Erythroblast (primary cell): ENCODE measurements at places on chromosomes 3 and 15.

- no peak for DNase-seq
Measured at GRCh38 chr3:10683106-10683505, 132.9 kb upstream of the SLC6A11 start.

GRCh38 chr3:59538753-59539432, 489.1 kb upstream of the CFAP20DC start:
- DNase-seq = no peak

- no peak for DNase-seq
Measured at GRCh38 chr3:72205297-72205826, 420.4 kb upstream of the PROK2 start.

DNA sequence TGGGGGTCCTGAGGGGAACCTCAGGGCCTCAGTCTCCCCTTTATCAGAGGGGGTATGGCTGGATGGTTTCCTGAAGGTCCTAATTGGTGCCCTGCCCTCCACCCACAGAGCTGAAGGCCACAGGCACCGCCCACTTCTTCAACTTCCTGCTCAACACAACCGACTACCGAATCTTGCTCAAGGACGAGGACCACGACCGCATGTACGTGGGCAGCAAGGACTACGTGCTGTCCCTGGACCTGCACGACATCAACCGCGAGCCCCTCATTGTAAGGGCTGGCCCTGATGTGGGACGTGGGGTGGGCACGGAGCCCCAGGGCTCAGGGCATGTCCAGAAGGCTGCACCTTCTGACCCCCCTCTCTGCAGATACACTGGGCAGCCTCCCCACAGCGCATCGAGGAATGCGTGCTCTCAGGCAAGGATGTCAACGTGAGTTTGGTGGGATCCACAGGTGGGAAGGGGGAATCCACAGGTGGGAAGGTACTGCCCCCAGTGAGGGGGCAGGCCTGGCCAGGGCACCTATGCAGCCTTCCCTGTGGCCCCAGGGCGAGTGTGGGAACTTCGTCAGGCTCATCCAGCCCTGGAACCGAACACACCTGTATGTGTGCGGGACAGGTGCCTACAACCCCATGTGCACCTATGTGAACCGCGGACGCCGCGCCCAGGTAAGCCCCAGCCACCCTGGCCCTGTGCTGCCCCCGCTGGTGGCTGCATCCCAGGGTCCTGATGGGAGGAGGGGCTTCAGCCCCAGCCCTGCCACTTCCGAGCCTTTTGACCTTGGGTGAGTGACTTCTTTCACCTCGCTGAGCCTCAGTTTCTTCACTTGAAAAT, 17.5 kb upstream of the GNAT1 start:
- no peak for DNase-seq

DNA sequence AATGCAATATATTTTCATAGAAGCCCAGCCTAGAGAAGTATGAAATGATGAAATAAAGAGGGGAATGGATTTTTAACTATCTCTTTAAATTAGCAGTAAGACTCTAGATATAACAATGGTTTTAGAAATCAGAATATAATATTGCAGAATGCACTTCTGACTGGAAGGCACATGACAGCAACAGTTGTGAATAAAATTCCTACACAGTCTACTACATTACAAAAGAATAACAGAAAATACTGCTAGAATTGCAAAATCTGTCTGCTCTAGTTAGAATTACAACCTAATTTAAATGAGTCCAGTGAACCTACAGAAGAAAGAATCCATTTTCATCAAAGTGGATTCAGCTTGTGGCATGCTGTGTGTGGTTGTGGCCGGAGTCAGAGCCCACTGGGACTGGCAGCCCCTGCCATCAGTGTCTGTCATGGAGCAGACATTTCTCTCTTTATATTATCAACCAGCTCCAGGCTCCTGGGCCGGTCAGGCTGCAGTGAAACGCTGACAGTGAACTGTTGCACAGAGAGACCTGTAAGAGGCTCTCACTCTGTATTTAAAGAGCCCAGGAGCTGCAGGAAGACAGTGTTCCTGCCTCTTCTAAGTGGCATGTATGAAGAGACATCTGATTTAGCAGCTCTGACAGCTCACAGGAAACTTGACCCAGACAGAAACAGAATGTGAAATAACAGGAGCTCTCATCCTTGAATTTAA, 1523.8 kb upstream of the CADM2 start:
- no peak for DNase-seq

DNA sequence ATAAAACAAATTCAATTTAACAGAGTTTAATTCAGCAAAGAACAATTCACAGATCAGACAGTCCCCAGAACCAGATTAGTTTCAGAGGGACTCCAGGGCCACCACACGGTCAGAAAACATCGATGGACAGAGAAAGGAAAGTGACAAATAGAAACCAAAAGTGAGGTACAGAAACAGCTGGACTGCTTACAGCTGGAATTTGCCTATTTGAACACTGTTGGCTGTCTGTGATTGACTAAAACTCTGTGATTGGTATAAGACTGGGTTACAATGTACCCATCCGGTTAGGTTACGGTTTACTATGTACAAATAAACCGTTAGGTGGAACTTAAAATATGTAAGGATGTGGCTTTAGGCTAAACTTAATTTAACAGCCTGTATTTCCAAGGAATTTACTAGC, 30.3 kb downstream of the MOBP start:
- DNase-seq = no peak

GRCh38 chr3:126442094-126442855, 33.4 kb downstream of the ZXDC start:
- no peak for DNase-seq

- DNase-seq = no peak
Measured at GRCh38 chr3:177730814-177731213, 533.5 kb upstream of the TBL1XR1 start.

- no peak for DNase-seq
Measured at GRCh38 chr15:83327041-83327440, 42.6 kb upstream of the BNC1 start.

DNA sequence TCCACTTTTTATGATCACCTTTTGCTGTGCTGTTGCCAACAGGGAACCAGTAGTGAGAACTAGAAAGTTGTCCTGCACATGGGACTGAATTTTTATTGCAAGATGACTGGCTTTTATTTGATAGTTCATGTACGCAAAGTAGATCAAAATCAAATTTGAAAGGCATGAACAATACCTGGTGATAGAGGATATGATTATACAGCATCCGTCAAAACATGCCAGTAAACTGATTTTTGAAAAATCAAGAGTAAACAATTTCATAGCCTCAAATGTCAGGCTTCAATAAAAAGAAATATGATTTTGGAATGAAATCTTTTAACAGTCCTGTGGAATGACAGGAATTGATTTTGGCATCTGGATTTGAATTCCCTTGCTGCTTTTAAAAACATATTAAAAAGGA, 219.6 kb upstream of the LRRN1 start:
- DNase-seq = no peak

DNA sequence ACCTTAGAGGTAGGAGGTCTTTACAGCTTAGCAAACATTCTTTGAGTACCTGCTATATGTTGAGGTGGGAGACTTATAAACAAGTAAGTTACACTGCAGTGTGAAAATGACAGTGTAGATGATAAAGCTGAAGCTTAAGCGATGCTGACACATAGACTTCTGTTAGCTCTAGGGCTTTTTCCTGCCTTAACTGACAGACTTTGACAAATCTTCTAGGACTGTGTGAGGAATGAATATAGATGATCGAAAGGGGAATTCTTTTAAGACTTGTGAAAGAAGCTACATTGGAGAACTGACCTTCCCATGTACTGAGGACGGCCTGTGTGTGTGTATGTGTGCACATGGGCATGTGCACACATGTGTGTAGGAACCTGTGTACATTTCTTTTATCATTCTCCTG, 22.7 kb downstream of the BOC start:
- DNase-seq = no peak

- no peak for DNase-seq
Measured at GRCh38 chr3:83946049-83946448, 1012.7 kb upstream of the CADM2 start.

GRCh38 chr3:55893045-55893664, 406.0 kb upstream of the WNT5A start:
- no peak for DNase-seq

- no peak for DNase-seq
Measured at GRCh38 chr3:142065344-142065743, 84.0 kb downstream of the TFDP2 start.

- DNase-seq = no peak
Measured at GRCh38 chr3:27943106-27943505, 221.0 kb upstream of the EOMES start.

DNA sequence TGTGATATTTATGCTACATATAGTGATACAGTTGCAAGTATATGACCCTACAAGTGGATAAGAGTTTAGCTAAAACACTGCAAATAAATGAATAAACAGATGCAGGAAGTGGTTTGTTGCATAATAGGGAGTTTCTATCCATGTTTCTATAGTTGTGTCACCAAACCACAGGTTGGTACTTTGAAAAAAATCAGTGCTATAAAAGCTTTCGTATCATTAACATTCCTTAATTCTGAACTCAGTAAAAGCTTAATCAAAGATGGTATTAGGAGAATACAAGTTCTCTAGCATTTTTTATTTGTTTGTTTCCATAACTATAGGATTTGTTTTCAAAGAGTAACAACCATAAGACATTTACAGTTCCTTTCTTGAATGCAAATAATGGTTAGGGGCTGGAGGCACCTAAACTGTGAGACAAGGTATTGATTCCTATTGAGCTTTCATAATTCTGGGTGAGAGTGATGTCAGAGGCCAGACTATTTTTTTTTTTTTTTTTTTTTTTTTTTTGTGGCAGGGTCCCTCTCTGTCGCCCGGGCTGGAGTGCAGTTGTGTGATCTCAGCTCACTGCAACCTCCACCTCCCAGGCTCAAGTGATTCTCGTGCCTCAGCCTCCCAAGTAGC, 29.6 kb downstream of the CPOX start:
- DNase-seq = no peak

- no peak for DNase-seq
Measured at GRCh38 chr3:40321818-40322217, 12.3 kb downstream of the EIF1B start.

- no peak for DNase-seq
Measured at GRCh38 chr3:55446850-55447249, 40.3 kb downstream of the WNT5A start.

DNA sequence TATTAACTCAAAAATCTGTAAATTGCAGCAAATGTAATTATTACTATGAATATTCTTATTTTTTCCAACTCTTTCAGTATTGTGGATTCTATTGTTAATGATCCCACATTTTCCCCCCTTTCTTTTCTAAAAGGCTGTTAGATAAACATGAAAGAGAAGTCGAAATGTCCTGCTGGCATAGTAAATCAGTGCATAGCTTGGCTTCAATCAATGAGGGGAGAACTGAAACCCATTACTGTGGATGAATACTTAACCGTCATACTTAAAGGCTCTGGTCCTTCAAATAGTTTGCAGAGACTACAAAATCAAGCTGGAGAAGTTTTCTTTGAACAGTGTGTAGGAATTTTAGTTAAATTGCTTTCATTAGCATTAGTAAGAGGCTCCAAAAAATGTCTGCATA, 667.9 kb downstream of the CADM2 start:
- no peak for DNase-seq
